ENCODE measurements at places on chromosomes 2 and 18.

- H3K27ac ChIP-seq = no peak overlapping the region
- DNase-seq = no peak
- H3K4me3 ChIP-seq = no peak overlapping the region
Measured at GRCh38 chr18:46624127-46624526, 32.9 kb downstream of the LOXHD1 start.

DNA sequence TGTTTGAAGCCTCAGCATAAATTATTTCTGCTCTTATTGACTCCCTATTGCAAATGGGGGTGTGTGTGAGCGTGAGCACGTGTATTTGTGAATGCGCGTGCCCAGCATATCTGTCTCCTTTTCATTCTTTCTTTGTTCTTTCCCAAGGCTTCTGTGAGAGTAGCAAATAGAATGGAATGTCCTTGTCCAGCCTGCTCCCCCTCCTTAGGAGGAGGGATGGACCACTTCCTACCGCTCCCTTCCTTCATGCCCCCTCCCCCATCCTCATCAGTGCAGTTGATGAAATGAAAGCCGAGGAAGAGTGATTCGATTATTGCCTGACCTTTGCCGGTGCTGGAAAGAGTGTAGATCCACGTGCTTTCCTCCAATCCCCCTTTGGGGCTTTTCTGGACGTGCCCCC is 102.0 kb downstream of the CPO start:
- no peaks in the 10 kb centered on the region for H3K36me3 ChIP-seq
- H3K27ac ChIP-seq = no peak overlapping the region
- no peaks in the 10 kb centered on the region for H3K27me3 ChIP-seq

GRCh38 chr2:223460209-223460608 is 142.0 kb downstream of the SCG2 start:
- no peaks in the 10 kb centered on the region for H3K4me1 ChIP-seq
- H3K27me3 ChIP-seq = no peaks in the 10 kb centered on the region
- no peak overlapping the region for H3K4me3 ChIP-seq
- H3K36me3 ChIP-seq = no peaks in the 10 kb centered on the region
- no peak for DNase-seq

- no peaks in the 10 kb centered on the region for H3K36me3 ChIP-seq
- H3K27me3 ChIP-seq = no peaks in the 10 kb centered on the region
- H3K27ac ChIP-seq = no peak overlapping the region
- no peak for DNase-seq
- H3K4me1 ChIP-seq = no peaks in the 10 kb centered on the region
Measured at GRCh38 chr2:74702001-74702715, 48.1 kb downstream of the SEMA4F start.

- no peaks in the 10 kb centered on the region for H3K36me3 ChIP-seq
- no peak overlapping the region for H3K4me3 ChIP-seq
- no peak for DNase-seq
- no peak overlapping the region for H3K27ac ChIP-seq
Measured at GRCh38 chr2:45622336-45623075, 11.4 kb upstream of the SRBD1 start.

GRCh38 chr2:21759819-21760218 is 636.1 kb downstream of the TDRD15 start:
- no peak overlapping the region for H3K27ac ChIP-seq
- no peak overlapping the region for H3K4me3 ChIP-seq
- no peaks in the 10 kb centered on the region for H3K27me3 ChIP-seq
- no peak for DNase-seq

- H3K36me3 ChIP-seq = no peaks in the 10 kb centered on the region
- H3K27ac ChIP-seq = no peak overlapping the region
- H3K4me1 ChIP-seq = no peaks in the 10 kb centered on the region
- no peak overlapping the region for H3K4me3 ChIP-seq
Measured at GRCh38 chr2:205759257-205759656, 77.0 kb downstream of the NRP2 start.

DNA sequence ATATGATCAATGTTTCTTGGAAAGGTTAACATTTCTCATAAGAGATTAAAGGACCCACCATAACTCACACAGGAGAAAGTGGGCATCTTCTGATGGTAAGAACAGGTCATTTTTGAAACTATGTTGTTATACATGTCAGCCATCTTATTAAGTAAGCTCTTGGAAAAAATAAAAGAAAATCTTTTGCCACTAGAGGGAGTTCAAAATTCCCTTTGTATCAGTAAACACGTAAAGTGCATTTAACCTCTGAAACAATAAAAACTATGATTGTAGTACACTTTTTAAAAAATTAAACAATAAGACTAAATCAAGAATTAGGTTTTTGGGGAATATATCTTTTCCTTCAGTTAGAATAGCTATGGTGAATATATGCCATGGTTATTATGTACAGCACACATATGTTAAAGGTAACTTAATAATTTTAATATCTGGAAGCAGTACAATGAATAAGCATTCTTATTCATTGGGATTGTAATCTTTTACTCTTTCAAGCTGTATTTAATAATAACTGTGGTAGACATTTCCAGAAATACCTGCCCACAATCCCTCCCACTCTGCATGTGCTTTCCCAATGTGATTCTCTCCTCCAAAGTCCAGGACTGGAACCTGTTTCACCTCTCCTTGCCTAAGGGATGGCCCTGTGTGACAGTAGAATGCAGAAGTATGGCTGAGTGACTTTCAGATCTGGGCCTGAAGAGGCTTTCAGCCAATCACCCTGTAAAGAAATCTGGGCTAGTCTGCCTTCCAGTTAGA is 64.2 kb downstream of the RBMS1 start:
- H3K27me3 ChIP-seq = no peaks in the 10 kb centered on the region
- no peaks in the 10 kb centered on the region for H3K36me3 ChIP-seq

GRCh38 chr2:147763861-147764260 is 81.0 kb upstream of the ACVR2A start:
- H3K36me3 ChIP-seq = no peaks in the 10 kb centered on the region
- H3K4me3 ChIP-seq = no peak overlapping the region
- no peak overlapping the region for H3K27ac ChIP-seq
- H3K4me1 ChIP-seq = no peaks in the 10 kb centered on the region

DNA sequence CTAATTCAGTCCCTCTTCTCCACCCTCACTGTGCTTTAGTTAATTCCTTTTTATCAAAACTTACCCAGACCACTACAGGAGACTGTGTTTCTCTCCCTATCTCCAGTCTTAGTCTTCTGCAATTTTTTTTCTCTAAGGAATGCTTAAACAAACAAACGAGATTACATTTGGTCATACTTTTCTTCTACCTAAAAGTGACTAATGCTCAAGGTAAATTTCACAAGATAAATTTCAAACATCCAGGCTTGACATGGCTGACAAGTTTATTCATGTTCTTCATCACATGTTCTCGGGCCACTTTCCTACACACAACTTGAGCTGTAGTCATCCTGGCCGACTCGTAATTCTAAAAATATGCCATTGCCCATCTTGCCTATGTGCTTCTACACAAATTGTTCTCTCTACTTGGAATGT is 23.2 kb upstream of the ACSL3 start:
- H3K4me1 ChIP-seq = no peaks in the 10 kb centered on the region
- H3K36me3 ChIP-seq = no peaks in the 10 kb centered on the region
- no peak overlapping the region for H3K27ac ChIP-seq

DNA sequence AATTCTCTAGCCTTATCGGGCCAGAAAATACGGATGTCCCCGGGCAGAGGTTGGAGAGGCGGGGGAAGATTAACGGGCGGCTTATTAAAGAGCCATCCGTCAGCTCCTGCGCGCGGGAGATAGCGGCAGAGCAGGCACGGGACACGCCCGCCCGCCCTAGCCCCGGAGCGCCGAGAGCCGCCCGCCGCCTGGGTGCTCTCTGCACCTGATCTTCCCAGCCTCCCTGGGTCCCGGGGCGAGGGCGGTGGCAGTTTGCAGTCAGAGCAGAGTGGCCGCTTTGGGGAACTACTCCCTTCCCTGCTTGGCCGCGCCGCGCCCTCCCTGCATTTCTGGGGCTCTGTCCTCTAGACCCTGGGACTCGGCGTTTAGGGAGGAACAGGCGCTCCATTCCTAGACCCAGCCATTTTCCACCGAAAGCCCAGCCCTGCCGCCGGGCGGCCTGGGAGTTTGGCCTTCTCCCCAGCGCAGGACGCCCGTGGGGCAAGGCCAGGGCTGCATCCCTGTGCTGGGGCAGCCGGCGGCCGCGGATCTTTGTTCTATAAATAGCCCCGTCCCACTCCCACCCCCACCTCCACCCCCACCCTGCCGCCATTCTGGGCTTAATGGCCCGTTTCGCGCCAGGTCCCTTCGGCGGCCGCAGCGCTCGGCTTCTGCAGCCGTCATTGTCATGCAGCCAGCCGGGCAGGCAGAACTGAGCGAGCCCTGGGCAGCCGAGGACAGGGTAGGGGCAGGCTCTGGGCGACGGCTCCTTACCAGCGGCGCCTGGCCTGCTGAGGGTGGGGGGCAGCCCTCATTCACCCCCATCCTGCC is 6.6 kb downstream of the GAD1 start:
- H3K36me3 ChIP-seq = no peaks in the 10 kb centered on the region
- no peak overlapping the region for H3K4me3 ChIP-seq
- peaks cover 59% of the 10 kb centered on the region for H3K27me3 ChIP-seq
- peaks cover 11% of the 10 kb centered on the region for H3K4me1 ChIP-seq
- DNase-seq = no peak

DNA sequence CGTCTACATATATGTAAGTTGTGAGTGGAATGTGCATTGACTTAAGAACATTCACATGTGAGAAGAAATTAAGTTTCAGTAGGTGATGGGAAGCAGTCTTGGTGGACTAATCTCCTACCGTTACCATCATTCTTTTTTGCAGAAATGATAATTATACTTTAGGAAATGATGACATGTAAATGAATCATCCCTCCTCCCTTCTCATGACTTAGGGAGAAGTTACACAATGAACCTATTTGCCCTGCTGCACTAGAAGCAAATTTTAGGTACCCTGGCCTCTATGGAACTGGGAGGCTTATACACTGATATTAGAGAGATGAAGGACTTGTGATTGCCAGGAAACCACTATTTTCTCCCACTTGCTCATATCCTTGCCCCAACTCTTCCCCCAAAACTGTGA is 214.2 kb downstream of the CALCRL start:
- DNase-seq = no peak
- H3K27me3 ChIP-seq = no peaks in the 10 kb centered on the region
- no peak overlapping the region for H3K27ac ChIP-seq
- no peaks in the 10 kb centered on the region for H3K4me1 ChIP-seq
- no peak overlapping the region for H3K4me3 ChIP-seq

DNA sequence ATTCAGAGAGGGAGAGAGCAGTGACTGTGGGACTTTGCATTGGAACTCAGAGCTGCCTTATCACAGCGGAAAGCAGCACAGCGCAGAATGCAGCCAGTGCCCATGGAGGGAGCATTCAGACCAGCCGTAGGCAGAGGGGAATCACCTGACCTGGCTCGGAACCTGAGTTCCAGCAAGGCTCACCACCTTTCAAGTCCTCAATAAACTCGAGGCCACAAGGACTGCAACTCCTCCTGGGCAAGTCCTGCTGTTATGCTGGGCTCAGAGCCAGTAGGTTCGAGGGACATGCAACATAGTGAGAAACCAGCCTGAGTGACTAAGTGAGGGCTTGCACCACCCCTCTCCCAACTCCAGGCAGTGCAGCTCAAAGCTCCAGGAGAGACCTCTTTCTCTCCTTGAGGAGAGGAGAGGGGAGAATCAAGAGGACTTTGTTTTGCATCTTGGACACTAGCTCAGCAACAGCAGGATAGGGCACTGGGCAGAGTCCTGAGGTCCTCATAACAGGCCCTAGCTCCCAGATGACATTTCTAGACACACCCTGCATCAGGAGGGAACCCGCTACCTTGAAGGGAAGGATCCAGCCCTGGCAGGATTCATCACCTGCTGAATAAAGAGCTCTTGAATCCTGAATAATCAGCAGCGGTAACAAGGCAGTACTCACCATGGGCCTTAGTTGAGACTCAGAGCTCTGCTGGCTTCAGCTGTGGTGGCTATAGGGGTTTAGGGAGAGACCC is 136.8 kb upstream of the OTOS start:
- H3K27ac ChIP-seq = no peak overlapping the region
- no peak for DNase-seq
- no peak overlapping the region for H3K4me3 ChIP-seq
- H3K27me3 ChIP-seq = peaks cover 8% of the 10 kb centered on the region

DNA sequence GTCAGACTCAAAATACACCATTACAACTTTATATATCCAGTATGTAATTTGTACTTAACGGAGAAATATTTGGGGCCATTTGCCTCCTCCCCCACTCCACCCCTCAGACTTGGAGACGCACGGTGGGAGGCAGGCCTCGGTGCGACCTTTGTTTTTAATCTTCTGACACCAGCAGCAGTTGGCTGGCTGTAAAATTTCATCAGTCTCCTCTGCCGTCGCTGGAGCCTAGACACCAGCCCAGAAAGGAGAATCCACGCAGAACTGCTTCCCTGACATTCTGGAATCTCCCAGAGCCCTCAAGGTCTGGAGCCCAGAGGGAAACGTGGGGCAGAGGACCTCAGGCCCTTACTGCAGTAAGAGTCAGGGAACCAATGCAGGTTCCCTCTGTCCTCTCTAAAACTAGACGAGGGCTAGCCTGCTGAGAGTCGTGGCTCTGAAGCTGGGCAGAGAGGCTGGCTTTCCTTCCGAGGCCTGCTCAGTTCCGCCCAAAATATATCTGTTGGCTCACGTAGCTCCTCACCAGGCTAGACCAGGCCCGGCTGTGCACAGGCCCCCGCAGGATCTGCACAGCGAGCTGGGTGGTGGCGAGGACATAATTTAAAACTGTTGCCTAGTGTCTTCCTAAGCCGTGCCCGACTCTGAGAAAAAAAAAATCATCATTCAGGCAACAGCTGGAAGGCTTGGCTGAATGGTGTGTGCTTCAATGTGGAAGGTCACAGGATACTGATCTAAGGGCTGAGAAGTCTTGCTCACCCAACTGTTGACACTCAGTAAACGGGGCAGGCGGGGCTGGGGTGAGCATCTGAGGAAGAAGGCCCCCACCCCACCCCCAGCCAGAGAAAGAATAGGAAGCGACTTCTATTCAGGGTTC is 40.4 kb downstream of the EN1 start:
- H3K4me1 ChIP-seq = no peaks in the 10 kb centered on the region
- no peak for DNase-seq
- H3K27ac ChIP-seq = no peak overlapping the region
- H3K4me3 ChIP-seq = no peak overlapping the region

GRCh38 chr2:68088940-68089339 is 26.1 kb upstream of the C1D start:
- no peaks in the 10 kb centered on the region for H3K36me3 ChIP-seq
- no peak overlapping the region for H3K27ac ChIP-seq
- H3K4me1 ChIP-seq = peaks cover 17% of the 10 kb centered on the region
- no peak for DNase-seq

DNA sequence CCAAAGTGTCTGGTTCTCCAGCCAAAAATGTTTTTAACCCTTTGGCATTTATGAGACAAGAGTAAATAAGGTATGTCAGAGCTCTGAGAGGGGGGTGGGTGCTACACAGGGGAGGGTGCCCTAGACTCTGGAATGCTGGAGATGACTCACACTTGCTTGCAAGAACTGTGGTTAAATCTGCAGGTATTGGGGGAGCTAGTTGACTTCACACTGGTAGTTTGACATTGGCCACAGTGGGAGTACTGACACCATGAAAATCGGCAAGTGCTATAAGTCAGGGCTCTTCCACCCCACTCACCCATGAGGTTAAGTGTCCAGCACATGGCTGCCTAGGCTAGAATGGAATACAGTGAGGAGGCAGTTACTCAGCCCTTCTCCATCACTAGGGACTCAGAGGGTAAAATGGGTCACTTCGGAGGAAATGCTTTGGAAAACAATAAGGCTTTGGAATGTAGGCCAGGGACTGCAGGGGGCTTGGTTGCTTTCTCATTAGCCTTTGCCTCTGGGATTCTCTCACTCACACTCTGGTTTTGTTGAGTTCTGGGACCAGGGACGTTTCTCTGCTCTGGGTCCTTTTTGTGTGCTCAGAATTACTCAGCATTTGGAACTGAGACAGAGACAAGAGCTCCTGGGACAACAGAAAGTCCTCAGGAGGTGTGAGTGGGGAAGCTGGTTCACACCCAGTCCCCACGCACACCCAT is 91.6 kb downstream of the ACKR3 start:
- no peak overlapping the region for H3K4me3 ChIP-seq
- H3K27ac ChIP-seq = no peak overlapping the region
- no peaks in the 10 kb centered on the region for H3K36me3 ChIP-seq
- no peaks in the 10 kb centered on the region for H3K4me1 ChIP-seq

Measured in MM.1S (cell line).